ENCODE measurements at places on chromosomes 13 and 19. TPM values are rescaled to one million over a fixed set of nuclear protein-coding genes. Genes with fewer than 3 reads are reported as not detected.

The PLIN5 gene
- polyA plus RNA-seq, result 8.2 TPM

The TSSK6 gene
- polyA plus RNA-seq, result 0.59 TPM

- no peak for DNase-seq
These were observed 40.3 kb downstream of the ERICH6B start for GRCh38 chr13:45575146-45575829.

GRCh38 chr19:14412324-14412995 is 6.7 kb downstream of the DDX39A start:
- no peak for DNase-seq

DNA sequence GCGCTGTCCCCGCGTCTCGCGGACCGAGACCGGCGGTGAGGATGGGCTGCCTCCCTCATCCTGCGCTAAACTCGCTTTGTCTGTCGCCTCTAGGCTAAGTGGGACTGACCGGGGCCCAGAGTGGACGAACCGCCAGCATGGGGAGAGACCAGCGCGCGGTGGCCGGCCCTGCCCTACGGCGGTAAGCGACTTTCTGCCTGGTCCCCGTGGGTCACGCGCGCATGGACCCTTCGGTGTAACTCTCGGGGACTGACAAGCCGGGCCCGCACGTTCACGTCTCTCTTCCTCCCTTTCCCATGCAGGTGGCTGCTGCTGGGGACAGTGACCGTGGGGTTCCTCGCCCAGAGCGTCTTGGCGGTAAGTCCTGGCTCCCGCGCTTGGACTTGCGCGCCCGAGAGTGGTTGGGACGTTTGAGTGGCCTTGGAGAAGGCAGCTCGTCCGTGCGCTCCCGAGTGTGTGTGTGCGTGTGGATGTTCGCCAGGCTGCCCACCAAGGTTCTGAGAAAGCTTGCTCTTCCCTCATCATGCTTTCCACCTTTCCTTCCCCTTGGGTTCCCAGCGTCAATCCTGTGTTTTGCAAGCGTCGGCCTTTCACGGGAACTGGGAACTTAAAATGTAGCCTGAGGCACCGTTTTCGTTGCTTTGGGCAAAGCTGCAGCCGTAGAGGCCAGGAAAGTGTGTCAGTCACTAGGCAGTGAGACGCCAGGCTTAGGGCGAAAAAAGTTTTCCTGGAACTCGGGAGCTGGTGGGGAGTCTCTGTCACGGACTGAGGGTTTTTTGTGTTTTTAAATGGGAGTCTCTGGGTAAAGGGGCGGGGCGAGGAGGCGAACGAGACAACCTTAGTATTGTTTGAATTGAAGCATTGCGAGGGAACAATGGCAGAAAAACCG is 927 bp downstream of the COL4A2 start:
- DNase-seq, result no peak
